ENCODE measurements at places on chromosomes 11 and 22.

GRCh38 chr11:106520146-106520912 lies 442.9 kb downstream of the AASDHPPT start:
- no peak for DNase-seq

GRCh38 chr11:59243633-59244032 lies 30.9 kb upstream of the MPEG1 start:
- DNase-seq: no peak

- DNase-seq: no peak
Measured at GRCh38 chr11:128180441-128181087, 406.8 kb downstream of the ETS1 start.

- DNase-seq: no peak
Measured at GRCh38 chr11:133951327-133952198, 5.2 kb downstream of the IGSF9B start.

DNA sequence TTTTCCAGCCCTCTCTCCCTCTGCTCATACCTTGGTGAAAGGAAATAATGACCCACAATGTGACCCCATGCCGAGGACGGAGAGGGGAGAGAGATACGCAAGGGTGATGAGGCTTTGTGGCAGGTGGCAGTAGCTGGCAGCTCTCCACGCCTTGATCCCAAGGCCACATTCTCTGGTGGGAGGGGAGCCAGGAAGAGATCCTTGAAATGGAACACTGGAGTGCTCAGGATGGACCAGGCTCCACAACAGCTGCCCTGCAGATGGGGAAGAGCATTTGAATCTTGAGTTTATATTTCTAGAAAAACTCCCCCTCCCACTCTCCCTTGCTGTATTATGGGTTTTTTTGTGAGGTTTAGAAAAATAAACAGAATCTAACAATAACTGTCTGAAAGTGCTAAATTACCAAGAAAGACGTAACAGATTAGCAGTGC lies 61.6 kb upstream of the CDON start:
- no peak for DNase-seq

DNA sequence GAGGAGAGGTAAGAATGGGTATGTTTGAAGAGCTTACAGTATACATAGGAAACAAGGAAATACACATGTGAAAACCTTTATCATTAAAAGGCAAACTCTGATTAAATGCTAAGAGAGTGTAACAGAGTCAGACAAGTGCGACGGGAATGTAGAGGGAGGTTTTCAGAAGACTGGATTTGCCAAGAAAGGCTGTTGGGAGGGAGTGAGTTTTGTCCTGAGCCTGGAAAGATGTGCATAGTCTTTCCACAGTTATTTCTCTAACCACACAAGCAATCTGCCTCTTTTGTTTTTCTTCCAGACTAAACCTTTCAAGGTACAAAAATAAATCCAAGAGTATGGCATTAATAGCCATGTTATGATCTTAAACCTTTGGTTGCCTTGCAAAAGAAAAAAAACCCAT lies 170.9 kb downstream of the KIRREL3 start:
- no peak for DNase-seq

DNA sequence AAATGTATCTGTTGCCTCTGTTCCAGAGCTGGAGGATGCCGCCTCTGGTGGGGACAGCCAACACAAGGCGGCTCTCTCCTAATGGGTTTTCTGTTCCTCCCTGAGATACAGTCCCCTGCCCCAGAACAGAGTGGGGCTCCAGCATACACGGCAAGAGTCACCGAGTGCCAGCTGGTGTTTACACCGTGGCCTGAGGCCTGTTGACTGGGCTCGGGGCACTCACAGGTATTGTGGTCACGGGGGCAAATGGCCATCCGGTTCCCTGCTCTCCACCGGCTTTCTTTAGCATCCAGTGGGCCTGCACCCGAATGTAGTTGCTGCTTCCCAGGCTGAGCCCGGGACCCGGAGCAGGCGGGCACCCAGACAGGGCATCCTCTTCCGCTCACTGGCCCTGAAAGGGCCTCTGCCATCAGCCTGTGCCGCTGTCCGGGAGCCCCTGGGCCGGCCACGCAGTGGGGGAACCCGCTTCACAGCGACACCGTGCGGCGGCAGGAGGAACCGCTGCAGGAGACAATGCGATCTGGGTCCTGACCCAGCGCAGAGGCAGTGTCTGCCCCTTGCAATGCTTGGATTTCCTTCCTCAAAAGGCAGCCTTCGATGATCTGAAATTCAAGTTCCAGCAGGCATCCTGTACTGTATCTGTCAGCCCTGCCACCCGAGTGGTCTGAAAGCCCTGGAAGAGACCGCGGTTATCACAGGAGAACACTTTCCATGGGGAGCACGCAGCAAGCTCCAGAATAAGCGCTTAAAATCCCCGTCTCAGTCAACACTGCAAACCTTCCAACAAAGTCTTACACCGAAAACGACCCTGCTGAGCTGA lies 859 bp upstream of the KRTAP5-5 start:
- DNase-seq: peak; percentile 88

DNA sequence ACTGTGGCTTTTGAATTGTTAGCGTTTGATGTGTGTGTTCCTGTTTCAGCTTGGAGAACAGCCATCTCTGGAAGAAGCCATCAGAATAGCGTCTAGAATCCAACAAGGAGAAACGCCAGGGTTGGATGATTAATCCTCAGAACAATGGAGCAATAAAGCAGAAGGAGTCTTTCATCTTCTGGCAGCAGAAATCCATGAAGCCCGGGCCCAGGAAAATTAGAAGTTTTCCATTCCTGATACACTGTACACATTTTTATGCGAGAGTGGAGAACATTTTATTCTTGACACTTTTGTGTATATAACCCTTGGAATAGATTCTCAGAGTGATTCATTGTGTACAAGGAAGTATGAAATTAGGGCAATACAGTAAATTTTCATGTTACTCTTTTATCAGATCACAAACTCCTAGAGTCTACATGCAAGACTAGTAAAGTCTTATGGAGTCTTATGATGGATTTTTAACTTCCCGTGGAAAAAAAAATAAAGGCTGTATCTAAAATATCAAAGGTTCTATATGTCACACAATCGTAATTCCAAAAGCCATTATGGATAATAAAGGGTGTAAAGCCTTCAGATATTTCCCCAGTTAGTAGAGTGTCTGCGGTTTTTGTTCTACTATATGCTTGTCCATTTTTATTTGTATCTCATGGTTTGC lies 45.9 kb upstream of the WEE1 start:
- DNase-seq: no peak

DNA sequence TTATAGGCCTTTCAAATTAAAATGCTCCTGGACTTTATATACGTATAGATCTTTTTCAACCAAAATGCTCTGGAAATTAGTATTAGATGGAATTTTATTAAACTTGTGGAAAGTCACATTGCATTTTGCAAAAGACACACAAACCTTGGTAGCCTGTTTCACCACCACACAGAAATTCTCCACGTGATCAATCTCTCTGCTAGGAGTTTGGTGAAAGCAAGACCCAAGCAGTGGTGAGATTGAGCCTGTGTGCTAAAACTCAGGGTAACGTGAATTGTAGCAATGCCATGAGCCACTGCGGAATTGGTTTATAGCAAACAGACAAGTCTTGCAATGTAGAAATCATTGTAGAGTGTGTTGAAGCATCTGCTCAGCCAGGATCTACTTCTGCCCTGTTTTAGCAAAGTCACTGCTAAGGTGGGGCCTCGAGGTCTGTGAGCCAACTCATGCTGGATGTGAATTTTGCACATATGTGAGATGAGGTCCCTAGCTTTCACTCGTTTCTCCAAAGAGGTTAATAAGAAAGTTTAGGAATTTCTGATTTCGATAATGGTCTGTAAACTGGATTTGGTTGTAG lies 184.8 kb downstream of the DBX1 start:
- no peak for DNase-seq

DNA sequence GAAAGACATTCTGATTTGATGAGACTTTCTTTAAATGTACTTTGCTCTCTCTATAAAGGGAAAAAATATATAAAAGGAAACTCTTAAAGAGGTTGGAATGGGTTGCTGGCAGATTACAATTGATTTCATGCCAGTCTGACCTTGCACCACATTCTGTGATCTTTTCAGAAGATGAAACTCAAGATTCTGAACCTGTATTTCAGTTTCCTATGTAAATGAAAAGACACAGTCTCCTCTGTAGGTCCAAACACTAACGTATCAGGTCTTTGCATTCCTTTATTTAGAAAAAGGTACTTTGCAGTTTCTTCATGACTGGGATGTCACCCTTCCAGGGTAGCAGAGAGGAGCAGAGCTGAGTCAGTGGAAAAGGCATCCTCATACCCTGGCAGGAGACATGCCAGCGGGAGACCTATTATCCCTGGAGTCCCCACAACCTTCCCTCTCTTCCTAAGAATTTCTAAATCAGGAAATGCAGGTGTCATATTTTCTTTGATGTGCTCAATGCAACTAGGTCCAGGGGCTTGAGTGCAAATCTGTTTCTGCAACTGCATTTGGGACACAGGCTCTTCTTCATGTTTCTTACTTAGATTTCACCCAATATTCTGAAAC lies 282.6 kb downstream of the CADM1 start:
- DNase-seq: no peak

DNA sequence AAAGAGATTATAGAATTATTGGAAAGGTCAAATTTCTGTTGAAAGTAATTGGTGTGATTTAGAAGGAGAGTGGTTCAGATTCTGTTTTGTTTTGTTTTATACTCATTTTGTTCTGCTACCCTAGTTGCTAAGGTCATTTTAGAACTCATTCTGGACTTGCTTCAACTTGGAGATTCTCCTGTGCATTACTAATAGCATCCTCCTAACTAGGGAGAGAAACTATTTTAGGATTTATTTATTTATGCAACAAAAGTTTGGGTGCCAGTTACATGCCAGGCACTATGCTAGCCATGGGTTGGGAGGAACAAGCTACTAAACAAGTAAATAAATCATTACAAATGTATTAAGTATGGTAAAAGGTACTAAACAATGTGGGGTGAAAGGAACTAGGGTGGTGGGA lies 84.0 kb downstream of the YAP1 start:
- DNase-seq: no peak

- DNase-seq: no peak
Measured at GRCh38 chr11:9850224-9850895, 186.5 kb downstream of the SWAP70 start.

DNA sequence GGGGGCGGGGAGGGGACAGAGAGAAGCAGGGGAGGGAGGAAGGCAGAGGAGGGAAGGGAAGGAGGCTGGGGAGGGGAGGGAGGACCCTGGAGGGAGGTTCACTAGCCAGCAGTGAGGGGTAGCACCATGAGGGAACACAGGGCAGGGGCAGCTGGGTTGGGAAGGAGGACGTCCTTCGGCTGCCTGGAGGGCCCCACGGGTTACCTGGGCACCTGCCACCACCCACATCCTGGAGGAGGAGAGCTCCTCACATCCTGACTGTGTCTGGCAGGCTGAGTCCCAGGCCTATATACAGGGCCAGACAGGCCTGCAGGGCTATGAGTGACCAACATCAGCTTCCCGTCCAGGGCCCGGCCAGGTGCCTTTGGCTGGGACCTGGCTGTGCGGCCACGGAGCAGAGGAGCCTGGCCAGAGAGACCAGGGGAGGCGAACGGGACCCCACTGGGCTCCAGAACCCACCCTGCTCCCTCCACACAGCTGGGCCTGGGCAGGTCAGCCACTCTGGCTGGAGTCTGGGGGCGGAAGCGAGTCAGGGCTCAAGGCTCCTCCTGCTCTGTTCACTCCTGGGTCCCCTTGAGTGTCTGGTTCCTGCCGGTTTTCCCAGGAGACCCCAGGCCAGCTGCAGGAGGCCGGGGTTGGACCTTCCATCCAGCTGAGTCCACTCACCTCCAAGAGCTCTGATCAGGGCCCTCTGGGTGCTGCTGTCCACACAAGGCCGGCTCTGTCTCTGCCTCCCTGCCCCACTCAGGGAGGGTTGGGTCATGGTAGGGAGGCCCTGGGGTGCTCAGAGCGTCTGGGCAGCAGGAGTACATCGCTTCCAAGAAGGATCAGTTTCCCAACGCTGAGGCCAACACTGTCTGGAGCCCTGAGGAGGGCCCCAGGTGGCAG lies 677.7 kb downstream of the BRD1 start:
- no peak for DNase-seq

DNA sequence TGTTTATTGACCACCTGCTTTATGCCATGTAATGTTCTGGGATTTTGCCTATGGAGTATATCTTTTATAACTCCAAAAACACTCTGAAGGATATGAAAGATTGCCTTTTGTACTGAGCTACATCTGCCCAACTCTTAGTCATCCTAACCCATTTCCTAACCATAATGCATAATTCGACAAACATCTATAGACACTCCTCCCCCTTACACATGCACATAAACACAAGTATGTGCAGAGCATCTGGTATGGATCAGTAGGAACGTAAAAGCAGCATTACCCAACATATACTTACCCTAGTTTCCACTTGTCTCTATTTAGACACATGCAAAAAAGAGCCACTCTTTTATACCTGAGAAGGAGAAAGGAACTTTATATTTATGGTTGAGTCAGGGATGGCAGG lies 272.8 kb downstream of the FAM76B start:
- no peak for DNase-seq

DNA sequence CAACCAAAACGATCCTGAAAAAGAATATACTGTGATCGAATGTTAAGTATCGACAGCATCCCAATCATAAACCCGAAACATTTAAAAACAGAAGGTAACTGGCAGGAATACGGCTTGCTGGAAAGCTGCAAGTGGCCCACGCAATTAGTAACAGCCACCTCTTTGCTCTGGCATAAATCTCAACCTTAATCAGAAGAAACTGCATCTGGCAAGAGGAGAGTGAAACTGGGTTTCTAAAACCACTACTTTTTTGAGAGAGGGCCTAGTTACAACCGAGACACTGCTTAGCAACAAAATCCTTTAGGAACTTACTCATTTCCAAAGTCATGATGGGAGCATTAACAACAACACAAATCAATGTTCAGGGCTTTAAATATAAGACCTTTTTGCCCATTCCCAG lies 7.9 kb downstream of the NCAPD3 start:
- no peak for DNase-seq

DNA sequence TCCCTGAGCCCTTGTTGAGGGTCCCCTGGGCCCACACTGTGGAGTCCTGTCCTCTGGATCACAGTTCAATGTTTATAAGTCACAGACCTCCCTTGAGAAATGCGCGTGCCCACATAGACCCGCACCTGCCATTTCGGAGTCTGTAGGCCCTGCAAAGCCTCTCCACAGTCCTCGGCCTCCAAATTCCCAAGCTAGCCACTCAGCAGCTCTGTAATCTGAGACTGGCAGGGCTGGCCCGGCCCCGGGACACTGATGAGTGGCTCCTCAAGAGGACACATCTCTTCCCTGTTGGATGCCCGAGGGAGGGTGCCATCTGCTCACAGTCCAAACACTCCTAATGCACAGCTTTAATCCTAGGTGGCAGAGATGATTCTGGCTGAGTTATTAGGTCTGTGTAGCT lies 39.1 kb downstream of the B3GAT1 start:
- DNase-seq: no peak

DNA sequence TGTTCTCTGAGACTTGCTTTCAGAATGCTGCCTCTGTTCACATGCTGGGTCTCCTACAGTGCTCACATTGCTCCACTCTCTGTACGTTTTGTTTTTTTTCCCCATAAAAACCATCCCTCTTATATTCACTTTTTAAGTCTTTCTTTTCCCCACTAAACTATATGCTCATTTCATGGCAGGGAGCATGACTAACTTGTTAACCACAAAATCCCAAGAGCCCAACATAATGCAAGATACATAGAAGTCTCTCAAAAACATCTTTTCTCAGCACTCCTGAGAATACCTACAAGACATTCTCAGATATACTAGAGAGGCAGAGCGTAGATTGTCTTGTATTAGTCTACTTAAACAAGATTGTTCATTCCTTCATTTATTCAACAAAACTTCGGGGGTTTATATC lies 73.3 kb downstream of the FAM76B start:
- no peak for DNase-seq

Measured in endothelial cell (in vitro differentiated cells).